Activated naive CD8-positive, alpha-beta T cell treated with anti-CD3 and anti-CD28 coated beads, Interleukin-2, amount 50 U/mL, for 16 hours (primary cell): ENCODE measurements at places on chromosomes 11 and 22.

DNA sequence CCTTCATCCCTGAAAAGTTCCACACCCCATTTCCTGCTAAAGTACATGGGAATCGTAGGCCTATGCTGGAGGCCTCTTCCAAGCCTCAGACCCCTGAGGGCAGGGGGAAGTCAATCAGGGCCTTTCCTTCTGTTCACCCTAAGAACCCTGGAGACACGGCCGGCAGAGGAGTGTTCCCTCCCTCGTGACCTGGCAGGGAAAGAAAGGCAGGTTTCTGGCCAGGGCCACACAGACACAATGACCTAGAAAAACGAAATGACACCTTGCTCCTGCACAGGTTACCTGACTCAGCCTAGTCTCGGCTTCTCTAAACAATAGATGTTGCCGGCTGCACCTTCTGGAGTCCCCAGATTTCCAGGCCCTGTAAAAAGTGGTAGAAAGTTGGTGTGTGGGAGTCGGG is 60.6 kb upstream of the CADM1 start:
- DNase-seq: no peak

DNA sequence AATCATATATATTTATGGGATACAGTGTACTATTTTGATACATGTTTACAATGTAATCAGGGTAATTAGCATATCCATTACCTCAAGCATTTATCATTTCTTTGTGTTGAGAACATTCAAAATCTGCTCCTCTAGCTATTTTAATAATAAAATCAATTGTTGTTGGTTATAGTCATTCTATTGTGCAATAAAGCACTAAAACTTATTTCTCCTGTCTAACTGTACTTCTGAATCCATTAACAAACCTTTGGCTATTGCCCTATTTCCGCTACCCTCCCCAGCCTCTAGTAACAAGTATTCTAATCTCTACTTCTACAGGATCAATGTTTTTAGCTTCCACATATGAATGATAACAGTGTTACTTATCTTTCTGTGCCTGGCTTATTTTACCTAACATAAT is 15.3 kb upstream of the USP2 start:
- DNase-seq: no peak

DNA sequence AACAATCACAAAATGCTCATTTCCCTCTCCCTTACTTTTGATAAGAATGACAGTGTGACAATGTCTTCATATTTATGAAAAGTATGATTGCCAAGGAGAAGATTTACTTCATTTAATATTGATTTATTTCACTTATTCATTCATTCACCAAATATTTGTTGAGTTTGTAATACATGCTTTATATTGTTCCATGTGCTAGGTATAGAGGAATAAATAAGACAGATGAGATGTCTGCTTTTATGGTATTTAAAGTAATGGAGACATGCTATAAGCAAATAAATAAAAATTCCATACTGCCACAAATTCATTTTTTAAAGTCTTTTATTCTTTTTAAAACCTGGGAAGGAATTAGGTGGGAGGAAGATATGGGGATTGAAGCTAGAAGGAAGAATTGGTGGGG is 289.4 kb downstream of the GUCY1A2 start:
- DNase-seq: no peak

DNA sequence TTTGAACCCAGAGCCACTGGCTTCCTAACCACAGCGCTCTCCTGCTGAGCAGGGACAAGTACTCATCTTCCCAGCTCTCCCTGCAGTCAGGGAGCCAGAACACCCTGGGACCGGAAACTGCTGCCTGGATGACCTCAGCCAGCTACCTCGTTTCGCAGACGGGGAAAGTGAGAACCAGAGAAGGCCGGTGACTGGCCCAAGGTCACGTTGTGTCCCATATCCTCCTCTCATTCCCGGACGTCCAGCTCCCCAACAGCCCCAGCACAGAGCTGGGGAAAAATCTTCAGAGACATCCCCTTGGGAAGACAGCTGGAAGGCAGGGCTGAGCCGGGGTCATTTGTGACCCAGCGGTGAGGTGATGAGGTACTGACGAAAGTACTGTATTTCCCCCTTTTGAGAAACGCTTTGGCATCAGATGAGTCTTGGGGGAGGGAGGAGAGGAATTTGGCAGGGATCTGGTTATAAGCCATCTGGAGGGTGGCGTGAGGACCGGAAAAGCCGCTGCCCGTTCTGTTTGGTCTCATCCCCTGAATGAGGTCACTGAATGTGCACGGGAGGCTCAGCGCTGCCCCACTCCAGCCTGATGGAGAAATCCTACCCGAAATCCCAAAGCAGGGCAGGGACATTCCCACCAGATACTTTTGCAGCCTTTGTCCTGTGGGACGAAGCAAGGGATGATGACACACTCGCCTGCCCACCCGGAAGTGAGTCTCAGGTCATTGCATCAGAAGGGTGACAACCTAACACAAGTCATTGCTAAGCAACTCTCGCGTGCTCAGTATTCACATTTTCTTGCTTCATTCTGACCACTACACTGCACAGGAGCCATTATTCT is 41.1 kb downstream of the LIF start:
- DNase-seq: no peak

- DNase-seq: no peak
These were observed 60.5 kb upstream of the ARHGAP32 start for GRCh38 chr11:129252621-129253020.

- DNase-seq: no peak
These were observed 45.4 kb upstream of the AMOTL1 start for GRCh38 chr11:94722735-94723134.

- no peak for DNase-seq
These were observed 17.7 kb upstream of the OLFML1 start for GRCh38 chr11:7467652-7468051.

DNA sequence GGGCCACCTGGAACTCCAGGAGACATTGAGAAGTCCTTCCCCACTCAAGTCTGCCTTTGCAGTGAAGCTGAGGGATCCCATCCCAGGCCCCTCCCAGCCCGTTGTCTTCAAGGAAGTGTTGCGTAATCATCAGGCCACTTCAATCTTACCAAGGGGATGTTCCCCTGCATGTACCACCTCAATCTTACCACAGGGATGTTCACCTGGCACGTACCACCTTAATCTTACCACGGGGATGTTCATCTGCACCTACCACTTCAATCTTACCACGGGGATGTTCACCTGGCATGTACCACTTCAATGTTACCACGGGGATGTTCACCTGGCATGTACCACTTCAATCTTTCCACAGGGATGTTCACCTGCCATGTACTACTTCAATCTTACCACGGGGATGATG is 108.0 kb upstream of the SYN3 start:
- DNase-seq: no peak

- DNase-seq: no peak
These were observed 14.1 kb downstream of the APOL1 start for GRCh38 chr22:36267058-36267457.

- DNase-seq: peak; percentile 82
These were observed 10.4 kb upstream of the C1QTNF6 start for GRCh38 chr22:37198258-37199102.
